ENCODE measurements at places on chromosomes 6 and 20.

DNA sequence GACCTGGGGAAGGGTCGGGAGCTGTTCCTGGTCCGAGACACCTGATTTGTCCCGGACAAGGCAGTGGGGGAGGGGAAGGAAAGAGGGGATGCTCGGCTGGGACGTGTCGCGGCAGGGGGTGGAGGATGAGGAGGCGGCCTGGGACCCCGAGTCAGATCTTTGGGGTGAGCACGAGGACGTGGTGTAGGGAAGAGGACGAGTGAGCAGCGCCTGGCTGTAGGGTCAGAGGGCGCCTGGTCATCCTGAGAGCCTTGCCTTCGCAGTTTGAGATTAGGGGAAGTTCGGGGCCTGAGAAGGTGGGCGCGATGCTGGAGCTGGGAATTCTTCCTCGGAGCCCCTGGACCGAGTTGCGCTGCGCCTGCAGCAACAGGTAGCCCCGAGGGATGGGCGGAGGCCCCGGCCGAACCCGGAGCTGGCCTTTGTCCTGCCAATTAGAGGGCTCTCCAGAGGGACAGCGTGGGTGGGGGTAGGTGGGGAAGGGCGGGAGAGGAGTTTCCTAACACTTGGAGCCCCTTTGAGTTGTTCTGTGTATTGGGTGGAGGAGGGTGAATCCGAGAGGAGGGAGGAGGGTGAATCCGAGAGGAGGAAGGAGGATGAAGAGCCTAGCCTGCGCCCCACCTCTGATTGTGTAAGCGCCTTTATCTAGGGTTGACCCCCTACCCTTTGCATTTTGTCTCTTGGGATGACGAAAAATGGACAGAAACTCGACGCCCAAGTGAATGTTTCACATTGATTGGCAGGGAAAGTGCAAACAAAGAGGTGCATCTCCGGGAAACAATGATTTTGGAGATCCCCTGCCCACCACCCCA, 72.0 kb downstream of the SOX4 start:
- no peak for DNase-seq

DNA sequence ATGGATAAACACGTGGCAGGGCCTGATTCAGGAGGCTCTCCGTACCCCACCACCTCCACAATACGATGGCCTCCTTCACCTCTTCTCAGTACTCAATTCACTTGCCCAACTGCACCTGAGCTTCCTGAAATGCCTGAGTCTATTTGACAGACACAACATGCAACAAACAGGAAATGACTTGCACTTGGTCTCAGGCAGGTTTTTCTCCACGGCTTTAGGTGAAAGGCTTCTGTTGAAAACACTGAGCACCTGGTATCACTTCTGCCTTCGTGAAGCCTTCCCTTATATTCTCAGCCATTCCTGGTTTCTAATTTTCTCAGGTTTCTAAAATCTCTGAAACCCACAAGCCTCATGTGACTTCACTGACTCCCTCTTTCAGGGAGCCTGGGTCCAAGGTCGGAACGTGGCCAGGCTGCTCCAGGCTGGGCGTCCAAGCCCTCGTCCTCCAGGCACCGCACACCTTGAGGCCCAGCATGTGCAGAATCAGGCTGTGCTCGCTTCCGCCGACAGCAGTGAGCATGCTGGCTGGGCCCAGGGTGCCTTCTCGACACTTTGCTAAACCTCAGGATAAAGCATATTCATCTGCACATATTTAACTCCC, 34.7 kb downstream of the TAF4 start:
- DNase-seq, result peak; percentile 65

- DNase-seq, result no peak
Measured at GRCh38 chr6:33432546-33432945, 12.7 kb downstream of the SYNGAP1 start.

DNA sequence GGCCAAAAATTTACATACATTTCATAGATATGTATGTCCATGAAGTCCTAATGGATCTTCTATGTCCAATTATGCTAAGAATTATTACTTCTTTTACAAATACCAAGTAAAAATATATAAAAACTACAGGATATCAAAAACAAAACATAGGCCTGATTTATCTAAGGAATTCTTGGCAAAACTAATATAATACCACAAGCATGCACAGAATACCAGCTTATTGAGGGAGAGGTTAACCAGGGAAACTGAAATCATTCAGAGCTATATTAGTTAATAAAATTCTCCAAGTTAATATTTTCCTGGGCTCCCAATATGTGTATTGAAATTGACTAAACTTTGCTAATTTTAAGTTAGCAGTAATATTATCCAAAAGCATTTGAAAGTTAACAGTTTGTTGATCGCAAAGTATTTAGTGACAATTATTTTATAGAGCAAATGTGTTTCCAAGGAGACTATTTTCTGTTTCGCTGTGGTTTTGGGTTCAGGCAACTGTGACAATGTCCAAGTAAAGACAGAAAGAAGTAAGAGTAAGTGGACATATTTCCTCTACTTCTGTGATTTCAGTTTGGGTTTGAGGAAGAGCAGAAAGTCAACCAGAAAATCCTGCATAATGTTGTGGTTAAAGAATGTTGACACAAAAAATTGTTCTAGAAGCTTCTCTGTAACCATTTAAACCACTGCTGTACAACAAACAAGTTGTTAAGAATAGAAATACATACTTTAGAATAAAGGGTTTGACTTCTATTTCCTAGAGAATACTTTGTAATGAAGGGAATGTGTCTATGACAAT, 167.4 kb downstream of the COL21A1 start:
- DNase-seq, result no peak

GRCh38 chr20:20205862-20206236, 153.5 kb downstream of the CFAP61 start:
- no peak for DNase-seq
